Stimulated activated CD4-positive, alpha-beta T cell treated with anti-CD3 and anti-CD28 coated beads, Interleukin-12 subunit alpha, Interleukin-12 subunit beta, amount 100 ng/mL, for 48 hours (primary cell): ENCODE measurements at places on chromosomes 1 and 21.

GRCh38 chr1:205508227-205508714, 3.8 kb downstream of the CDK18 start:
- DNase-seq: no peak

- no peak for DNase-seq
Observed at GRCh38 chr21:45282283-45283034, 5.2 kb downstream of the POFUT2 start.

GRCh38 chr1:32400876-32401631, 6.8 kb upstream of the BSDC1 start:
- DNase-seq: peak; percentile 52

- no peak for DNase-seq
Observed at GRCh38 chr1:232767305-232768074, 37.7 kb upstream of the MAP10 start.

DNA sequence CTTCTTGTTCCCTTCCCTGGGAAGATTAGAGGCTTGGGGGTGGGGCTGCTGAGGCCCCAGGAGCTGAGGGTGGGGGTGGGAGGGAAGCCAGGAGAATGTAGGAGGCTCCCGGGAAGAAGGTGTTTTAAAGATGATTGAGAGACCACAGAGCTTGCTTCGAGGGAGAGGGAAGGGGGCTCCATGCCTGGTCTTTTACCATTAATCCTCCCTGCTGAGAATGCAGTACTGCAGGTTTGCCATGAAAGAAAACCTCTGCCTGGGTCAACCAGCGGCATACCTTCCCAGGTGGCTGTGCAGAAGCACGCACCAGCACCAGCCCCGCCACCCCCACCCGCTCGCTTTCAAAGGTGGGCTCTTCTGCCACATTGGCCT, 15.4 kb downstream of the ABCA4 start:
- DNase-seq: no peak

DNA sequence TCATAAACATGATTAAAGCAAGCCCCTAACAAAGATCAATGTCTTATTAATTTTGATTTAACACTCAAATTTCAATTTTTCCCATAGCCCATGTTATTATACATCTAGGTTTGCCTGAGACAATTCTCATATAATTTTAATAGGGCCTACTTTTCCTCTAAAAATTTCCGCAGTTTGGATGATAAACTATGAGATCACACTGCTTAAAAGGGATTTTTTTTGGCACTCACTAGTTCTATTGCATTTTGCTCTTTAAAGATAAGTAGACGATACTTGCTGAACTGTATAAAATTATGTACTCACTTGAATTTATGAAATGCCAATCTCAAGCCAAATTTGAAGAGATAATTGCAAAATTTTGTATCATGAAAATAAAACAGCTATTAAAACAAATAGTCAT, 480.4 kb upstream of the ZRANB2 start:
- no peak for DNase-seq

DNA sequence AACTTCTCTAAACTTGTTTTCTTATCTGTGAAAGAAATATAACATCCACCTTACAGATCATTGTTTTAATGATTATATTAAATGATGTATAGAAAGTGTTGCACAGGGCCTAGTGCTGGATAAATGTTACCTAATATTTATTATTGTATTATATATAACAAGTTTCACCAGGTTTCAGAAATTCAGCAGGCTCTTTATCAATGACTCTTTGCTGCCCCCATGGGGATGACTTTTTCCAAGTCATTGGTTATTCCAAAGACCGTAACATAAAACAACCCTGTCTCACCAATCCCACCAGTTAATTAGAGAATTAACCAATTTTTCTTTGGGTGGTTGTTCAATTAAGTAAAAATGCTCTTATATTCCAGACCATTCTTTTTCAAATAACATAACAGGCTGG, 7.3 kb upstream of the DEDD start:
- DNase-seq: no peak

GRCh38 chr1:85617633-85618100, 37.1 kb downstream of the CCN1 start:
- no peak for DNase-seq

DNA sequence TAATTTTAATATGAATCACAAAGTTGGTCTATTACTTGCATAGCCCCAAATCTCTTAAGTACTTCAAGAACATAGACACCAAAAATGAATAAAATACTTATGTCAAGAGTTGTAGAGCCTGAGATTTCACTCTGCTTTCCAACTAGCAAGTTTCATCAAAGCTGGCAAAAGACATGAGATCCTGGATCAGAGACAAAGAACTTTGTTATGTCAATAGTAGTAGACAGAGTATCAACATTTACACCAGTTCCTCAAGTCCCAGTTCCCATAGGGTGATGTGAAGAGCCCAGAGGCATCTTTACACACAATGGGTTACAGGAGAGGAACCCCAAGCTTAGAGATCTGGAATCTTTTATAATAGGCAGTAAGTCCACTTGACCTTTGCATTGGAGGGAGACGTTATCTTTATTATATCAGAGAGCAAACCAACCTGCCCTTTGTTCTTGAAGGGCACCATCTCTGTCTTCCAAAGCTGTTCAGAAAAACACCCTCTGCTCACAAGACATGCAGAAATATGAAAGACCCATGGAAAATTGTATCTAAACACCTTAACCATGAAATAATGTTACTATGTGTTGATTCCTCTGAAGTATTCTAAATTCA, 174.4 kb upstream of the GALNT2 start:
- no peak for DNase-seq

DNA sequence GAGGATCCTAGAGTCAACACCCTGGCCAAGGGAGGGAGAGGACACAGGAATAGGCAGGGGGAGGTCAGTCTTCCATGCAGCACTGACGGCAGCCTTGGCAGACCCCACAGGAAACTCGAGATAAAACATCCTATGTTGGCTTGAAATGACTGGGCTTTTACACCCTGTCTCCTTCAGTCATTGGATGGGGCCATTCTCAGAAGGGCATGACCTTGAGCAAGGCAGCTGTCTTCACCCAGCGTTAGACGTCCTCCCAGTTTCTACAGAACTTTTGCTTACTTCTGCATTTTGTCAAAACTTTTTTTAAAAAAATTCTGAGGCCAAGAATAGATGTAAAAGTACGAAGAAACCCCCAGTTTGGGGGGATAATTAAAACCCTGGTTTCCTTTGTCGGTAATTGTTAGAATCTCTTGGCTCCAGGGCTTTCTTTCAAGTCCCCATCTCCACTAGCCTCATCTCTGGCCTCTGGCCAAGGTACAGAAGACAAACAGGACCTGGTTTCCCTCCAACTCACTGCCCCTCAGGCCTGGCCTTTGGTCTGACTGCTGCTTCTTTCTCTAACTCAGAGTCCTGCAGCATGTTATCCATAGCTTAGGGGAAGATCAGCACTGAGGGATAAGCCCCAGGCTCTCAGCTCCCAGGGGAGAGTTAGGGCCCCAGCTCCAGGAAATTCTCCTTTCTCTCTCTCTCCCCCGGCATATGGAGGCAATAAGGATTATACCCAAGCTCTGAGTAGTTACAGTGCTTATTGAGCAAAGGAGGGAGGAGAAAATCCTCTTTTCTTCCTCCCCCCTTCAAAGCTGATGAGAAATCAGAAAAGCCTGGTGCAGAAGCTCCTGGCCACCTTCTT, 51.6 kb upstream of the KCND3 start:
- no peak for DNase-seq

GRCh38 chr1:92446546-92446945, 40.2 kb downstream of the GFI1 start:
- DNase-seq: no peak

DNA sequence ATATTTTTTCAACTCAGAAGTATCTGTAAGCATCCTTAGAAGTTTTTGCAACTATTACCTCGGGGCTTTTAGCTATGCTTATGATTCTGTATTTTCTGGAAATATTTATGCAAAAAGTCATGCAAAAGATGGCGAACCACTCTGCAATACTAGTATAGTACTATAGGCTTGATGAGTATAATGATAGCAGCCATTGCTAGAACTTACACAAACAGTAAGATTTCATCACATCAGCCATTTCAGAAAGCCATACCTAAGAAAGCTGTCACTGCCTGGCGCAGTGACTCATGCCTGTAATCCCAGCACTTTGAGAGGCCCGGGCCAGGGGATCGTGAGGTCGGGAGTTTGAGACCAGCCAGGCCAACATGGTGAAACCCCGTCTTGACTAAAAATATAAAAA, 227.1 kb downstream of the LRRC7 start:
- no peak for DNase-seq

- no peak for DNase-seq
Observed at GRCh38 chr1:173333581-173333980, 126.5 kb upstream of the TNFSF4 start.

GRCh38 chr1:147890177-147890790, 12.3 kb upstream of the GJA8 start:
- DNase-seq: peak; percentile 33

- DNase-seq: no peak
Observed at GRCh38 chr1:42993502-42994136, 35.0 kb upstream of the SLC2A1 start.

DNA sequence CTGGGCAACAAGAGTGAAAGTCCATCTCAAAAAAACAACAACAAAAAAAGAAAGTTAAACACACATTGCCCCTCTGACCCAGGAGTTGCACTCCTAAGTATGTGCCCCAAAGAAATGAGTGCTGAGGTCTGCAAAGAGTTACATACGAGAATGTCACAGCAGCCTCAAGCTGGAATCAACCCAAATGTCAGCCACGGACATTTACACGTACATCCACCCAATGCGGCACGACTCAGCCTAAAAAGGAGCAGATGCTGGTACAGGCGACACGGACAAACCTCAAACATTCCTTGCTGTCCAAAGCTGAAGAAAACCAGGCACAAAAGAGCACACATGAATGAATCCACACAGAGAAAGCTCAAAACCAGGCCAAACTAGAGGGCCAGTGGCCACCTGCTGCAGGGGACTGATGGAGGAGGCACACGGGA, 46.8 kb upstream of the ECE1 start:
- no peak for DNase-seq

DNA sequence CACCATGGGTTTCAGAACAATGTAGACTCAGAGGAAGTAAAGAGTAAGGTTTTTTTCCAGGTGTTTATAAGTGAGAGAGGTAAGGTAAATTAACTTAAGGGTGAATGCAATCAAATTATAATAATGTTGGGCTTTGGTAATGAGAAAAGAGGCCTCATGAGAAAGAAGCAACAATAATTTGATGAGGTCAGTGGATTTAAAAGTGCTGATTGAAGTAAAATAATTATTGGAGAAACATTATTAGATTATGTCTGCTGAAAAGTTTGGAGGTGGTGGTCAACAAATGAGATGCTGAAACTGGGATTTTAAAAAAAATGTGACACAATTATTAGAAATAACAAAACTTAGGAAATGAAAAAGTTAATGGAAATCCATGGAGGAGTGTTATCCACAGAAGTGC, 187.4 kb upstream of the BRINP3 start:
- DNase-seq: no peak

GRCh38 chr1:168225476-168226190, at the start of gene SFT2D2:
Gene SFT2D2 (plus strand): TSS chr1:168226004. CDS start chr1:168226080, 76 bp downstream.
- DNase-seq: peak; percentile 57

- no peak for DNase-seq
Observed at GRCh38 chr1:218304281-218305039, 19.4 kb downstream of the RRP15 start.

DNA sequence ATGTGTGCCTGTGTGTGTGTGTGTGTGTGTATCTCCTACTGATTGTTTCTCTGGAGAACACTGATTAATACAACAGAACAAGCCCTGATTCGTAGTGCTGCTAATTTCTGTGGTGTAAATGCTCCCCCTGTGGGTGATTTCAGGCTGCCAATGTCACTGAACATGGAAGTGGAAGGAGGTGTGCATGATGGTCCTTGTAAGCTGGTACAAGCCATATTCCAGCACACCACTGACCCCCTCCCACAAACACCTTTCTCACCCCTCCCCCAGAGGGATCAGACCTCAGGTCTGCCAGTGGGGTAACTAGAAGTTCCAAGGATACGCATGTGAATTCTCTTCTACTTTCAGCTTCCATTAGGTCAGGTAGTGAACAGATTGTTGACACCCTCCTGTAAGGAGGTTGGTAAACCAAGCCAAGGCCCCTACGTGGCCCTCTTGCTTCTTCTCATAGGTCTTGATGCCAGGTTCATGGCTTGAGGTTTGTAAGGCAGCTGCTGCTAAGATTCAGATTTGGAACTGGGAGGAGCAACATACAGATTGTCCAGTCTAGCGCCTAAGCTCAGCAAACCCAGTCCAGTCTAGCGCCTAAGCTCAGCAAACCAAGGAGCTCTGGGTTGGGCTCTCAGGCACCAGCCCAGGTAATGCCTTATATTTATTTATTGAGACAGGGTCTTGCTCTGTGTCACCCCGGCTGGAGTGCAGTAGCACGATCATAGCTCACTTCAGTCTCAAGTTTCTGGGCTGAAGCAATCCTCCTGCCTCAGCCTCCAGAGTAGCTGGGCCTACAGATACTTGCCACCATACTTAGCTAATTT, 38.7 kb downstream of the DHCR24 start:
- DNase-seq: no peak

- no peak for DNase-seq
Observed at GRCh38 chr1:227841096-227841495, 25.6 kb downstream of the PRSS38 start.

DNA sequence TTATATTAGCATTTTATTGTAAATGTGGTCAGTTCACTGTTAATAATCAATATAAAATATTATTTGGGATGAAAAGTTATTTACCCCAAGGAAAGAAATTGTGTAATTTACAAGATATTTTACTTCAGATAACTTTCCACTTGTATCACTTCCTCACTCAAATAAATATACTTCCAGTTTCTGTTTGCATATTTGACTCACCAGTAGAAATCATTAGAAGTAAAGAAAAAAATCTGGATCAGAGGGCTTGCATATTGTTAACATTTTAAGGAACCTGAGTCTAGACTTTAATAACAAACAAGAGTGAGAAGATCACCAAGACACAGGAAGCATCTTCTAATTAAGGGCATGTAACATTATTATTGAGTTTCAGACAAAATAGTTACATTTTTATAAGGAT, 347 bp upstream of the KRTAP20-4 start:
- DNase-seq: no peak

DNA sequence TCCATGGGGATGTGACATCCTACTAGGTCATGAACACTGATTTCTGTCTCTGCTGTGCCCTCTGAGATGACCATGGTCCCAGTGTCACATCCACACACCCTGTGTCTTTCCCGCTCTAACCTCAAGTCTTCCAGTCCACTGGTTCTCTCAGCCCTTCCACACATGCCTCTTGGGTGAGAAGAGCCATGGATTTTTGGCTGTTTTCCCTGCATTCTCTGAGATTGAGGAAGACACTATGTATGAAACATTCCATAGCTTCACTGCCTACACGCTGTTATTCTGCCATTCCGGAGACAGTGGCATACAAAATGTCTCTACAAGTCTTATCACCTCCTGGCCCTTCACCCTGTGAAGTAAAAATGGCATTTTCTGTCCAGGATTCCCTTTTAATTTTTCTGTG, 247.3 kb downstream of the BACH1 start:
- no peak for DNase-seq

- DNase-seq: peak; percentile 53
Observed at GRCh38 chr1:206725109-206725963, 40.6 kb downstream of the MAPKAPK2 start.

- no peak for DNase-seq
Observed at GRCh38 chr1:212591922-212592321, 16.6 kb upstream of the ATF3 start.

GRCh38 chr1:172154551-172154950, 265.9 kb upstream of the C1orf105 start:
- no peak for DNase-seq
